SK-N-DZ (cell line): ENCODE measurements at places on chromosomes 5 and 9.

DNA sequence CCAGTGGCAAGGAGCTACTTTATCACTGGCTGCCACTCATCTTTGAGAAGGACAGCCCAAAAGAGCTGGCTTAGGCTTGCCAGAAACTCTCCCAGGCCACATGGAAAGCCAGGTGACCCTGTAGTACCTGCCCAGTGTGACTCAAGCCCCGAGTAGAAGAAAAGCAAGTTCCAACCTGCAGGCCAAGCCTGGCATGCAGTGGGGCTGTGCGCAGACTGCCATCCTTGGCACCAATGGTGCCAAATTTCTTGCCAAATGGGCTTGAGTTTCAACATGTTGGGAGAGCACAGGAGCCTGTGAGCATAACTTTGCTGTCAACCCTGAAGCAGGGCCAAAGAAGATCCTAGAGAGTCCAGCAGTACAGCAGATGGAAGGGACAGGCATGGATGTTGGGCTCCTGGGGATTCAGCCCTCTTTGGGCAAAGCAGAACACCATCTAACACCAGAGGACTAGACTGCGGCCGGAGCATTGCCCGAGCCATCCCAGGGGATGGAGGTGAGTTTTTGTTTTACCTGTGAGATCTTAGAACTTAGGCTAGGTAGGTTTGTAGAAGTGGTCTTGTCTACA is 27.3 kb upstream of the SHB start:
- DNase-seq, result no peak

DNA sequence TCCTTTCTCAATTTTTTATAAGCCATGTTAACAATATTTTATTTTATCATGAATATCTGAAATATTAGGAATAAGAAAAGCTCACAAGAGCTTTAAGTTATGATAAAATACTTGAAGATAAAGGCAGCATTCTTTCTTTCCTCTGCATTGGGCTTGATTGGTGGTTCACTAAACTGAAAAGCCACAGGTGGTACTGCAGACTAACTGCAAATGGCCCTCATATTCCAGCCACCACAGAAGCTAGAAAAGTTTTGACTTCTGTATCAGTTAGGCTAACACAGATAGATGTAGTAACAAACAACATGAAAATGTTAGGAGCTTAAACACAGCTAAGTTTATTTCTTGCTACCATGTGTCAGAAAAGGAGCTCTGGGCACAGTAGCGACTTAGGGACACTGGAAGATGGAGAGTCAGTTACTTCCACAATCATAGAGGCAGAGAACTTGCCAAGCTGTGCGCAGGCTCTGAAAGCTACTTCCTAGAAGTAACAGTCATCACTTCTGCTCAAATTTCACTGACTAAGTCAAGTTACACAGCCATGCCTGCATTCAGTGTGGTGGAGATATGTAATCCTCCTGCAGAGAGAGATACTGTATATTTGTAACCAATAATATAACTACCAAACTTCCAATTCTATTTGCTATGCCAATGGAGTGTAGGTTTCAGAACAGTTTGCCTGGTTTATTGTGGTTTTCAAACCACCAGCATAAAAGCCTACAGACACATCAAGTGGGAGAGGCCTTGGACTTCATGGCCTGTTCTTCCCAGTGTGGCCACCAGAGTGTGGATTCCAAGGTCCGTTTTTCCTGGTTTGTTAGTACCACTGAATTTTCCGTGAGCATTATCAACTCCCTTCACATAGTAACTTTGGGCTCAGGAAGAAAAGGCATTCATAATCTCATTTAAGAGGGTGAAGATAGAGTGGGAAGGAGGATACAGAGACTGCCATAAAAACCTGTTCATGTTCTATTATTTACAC is 268.3 kb downstream of the PJA2 start:
- no peak for DNase-seq

- no peak for DNase-seq
Observed at GRCh38 chr5:102765350-102765749, 10.2 kb downstream of the PAM start.

DNA sequence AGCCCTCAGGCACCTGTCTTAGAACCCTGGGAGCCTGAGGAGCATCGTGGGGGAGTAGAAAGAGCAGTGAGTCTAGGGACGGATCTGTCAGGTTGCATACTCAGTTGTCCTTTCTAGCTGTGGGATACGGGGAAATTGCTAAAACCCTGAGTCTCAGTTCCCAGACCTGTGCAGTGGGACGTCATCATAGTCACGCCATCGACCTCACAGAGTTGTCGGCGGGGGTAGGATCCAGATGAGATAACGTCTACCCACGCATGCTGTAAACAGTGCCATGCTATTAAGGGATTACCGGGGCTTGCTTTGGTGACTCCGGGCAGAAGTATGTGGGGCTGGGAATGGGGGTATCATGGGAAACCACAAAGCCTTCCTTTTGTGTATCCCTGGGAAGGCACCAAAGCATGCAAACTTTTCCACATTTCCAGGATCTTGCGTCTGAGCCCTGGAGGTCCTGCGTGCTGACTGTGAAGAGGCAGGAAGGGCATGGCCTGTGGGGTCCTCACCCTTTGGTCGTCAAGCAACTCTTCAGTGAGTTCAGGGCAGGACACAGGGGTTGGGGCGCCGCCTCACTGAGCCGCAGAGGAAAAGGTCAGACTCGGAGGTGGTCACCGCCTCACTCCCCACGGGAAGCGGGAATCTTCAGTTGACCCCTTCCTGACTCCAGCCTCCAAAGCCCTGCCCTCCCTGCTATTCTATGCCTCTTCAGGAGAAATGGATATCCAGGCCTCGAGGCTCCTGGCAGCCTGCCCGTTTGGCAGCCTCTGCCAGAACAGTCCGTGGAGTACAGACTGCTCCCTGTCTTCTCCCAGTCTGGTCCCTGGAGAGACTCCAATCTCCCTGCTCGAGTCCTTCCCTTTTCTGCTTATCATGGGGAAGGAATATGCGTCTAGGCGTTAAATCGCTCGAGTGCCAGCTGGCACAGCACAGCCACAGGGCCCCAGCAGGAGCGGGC is 186.8 kb upstream of the KLF9 start:
- peak; percentile 48 for DNase-seq

DNA sequence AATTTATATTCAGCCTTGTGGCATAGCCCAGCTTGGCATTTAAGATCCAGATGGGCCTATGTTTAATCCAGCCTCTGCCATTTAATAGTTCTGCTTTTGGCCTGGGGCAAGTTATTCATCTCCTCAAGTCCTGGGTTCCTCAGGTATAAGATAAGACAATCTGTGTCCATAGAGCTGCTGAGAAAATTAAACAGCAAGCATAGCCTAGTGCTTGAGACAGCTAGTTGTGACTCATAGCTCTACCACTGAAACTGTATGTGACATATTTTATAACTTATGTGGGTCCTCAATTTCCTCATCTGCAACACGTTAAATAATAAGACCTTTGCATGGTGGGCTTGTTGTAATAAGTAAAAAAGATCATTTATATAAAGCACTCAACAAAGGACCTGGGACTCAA is 53.3 kb upstream of the ATP10B start:
- no peak for DNase-seq

DNA sequence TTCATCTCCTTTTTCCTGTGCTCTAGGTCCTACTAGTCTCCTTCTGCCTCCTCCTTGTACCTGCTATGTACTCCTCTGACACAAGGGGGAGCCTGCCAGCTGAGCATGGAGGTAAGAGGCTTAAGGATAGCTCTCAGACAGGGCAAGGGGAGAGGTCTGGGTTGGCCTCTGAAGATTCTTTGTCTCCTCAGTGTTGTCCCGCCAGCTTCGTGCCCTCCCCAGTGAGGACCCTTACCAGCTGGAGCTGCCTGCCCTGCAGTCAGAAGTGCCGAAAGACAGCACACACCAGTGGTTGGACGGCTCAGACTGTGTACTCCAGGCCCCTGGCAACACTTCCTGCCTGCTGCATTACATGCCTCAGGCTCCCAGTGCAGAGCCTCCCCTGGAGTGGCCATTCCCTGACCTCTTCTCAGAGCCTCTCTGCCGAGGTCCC is 3.8 kb downstream of the CREB3 start:
- peak; percentile 76 for DNase-seq

GRCh38 chr5:2996248-2996647 is 244.8 kb upstream of the IRX2 start:
- DNase-seq, result no peak

DNA sequence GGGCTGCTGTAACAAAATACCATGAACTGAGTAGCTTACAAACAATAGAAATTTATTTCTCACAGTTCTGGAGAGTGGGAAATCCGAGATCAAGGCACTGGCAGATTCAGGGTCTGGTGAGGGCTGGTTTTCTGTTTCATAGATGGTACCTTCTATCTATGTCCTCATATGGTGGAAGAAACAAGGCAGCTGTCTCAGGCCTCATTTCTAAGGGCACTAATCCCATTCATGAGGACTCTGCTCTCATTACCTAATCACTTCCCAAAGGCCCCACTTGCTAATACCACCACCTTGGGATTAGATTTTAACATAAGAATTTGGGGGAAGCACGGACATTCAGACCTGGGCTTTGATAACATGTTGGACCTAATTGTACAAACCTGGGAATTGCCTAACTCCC is 13.5 kb downstream of the RFESD start:
- no peak for DNase-seq

- DNase-seq, result no peak
Observed at GRCh38 chr9:4508246-4508906, 18.1 kb downstream of the SLC1A1 start.

GRCh38 chr5:37272511-37272910 is 23.3 kb upstream of the CPLANE1 start:
- DNase-seq, result no peak

DNA sequence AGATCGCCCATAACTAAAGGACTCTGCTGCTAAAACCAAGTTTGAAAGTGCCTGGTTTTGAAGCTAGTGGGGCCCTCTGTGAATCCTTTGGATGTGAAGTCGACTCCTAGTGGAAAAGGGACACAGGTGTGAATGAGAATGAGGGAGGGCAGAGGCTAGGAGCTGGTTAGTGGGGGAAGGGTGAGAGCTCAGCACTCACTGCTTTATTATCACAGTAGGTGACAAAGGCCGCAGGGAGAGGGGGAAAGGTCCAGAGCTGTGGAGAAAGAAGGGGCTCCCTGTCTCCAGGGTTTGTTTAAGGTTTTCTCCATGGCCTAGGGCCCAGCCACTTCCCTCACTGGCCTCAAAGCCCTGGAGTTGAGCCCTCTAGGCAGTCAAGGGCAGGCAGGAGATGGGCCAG is 3.5 kb downstream of the HDHD3 start:
- no peak for DNase-seq

- DNase-seq, result no peak
Observed at GRCh38 chr5:21642312-21642711, 1210.8 kb downstream of the CDH12 start.

GRCh38 chr9:127658428-127658827 is 46.4 kb downstream of the STXBP1 start:
- DNase-seq, result no peak

GRCh38 chr9:70479880-70480291 is 65.4 kb upstream of the KLF9 start:
- no peak for DNase-seq

GRCh38 chr5:170300361-170301013 is 2.9 kb upstream of the LCP2 start:
- no peak for DNase-seq

- DNase-seq, result no peak
Observed at GRCh38 chr9:109385499-109385898, 64.6 kb upstream of the EPB41L4B start.

GRCh38 chr5:1330146-1330846 is 14.6 kb downstream of the CLPTM1L start:
- no peak for DNase-seq
